Bronchus fibroblast of lung (primary cell): ENCODE measurements at places on chromosomes 1 and 21. TPM values are rescaled to one million over a fixed set of nuclear protein-coding genes. Genes with fewer than 3 reads are reported as not detected.

DIO1 gene
- not detected in 2 replicates for total RNA-seq

NR1I3 gene
- total RNA-seq = not detected in 2 replicates

PTGFR gene
- 7.0 and 9.6 TPM in 2 replicates for total RNA-seq

RIMKLA gene
- under 0.01 TPM in 1 of 2 replicates, not detected in the other for total RNA-seq

TPM3 gene
- 370 and 476 TPM in 2 replicates for total RNA-seq

GRIK3 gene
- total RNA-seq = not detected in 2 replicates

COA6 gene
- 19.5 and 22.9 TPM in 2 replicates for total RNA-seq

CELA2B gene
- total RNA-seq = not detected in 2 replicates

CDC7 gene
- 6.8 and 7.7 TPM in 2 replicates for total RNA-seq

SFT2D2 gene
- total RNA-seq = 14.3 and 17.5 TPM in 2 replicates

TNFRSF14 gene
- total RNA-seq = 4.5 and 7.7 TPM in 2 replicates
